ENCODE measurements at places on chromosomes 4 and X.
A peak's percentile ranks its signal among the peaks of the same experiment; 100 is the strongest.

DNA sequence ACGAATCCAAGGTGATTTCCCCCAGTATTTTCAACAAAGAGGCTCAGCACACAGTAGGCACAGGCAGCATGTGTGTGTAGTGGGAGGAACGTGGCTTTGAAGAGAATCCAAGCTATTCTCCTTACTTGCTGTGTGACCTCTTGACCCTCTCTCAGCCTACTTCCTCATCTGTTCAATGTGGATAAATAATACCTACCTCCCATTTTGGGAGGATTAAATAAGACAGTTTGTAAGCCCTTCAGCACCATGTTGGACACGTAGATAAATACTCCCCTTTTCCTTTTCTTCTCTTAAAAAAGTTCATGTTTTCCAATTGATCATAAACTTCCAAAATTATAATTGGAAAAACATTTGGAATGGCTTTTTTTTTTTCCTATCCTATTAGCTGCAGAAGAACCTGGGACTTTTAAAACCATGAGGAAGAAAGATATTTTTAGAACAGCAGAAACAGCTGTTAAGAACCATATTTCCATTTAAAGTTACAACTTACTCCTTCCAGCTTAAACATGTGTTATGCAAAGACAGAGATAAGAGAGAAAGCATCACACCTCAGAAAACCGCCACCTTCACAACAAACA is 56.1 kb upstream of the TMEM131L start:
- DNase-seq, result no peak

- DNase-seq, result no peak
These were observed 47.0 kb downstream of the ANXA10 start for GRCh38 chr4:168139336-168139735.

GRCh38 chr4:187227907-187228704 is 504.4 kb upstream of the FAT1 start:
- DNase-seq, result no peak

- no peak for DNase-seq
These were observed 13.5 kb upstream of the PRPS2 start for GRCh38 chrX:12777670-12778069.

DNA sequence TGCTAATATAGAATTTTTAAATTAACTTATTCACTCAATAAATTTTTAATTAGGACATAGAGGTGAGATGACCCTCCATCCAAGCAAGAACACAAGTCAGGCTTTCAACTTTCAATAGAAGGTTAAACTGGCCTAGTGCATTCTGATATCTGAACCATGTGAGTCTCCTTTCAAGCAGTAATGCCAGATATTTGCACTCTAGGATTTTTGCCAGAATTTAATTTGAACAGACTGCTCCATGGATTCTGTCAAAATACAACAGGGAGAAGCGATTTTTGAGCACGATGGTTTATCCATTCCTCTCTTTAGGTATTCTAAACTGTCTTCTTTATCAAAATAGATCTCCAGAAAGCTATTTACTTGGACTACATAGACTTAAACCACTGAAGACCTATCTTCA is 72.0 kb upstream of the DCLK2 start:
- no peak for DNase-seq

- DNase-seq, result peak; percentile 64
These were observed 339 bp downstream of the TBC1D9 start for GRCh38 chr4:140755774-140756318.

DNA sequence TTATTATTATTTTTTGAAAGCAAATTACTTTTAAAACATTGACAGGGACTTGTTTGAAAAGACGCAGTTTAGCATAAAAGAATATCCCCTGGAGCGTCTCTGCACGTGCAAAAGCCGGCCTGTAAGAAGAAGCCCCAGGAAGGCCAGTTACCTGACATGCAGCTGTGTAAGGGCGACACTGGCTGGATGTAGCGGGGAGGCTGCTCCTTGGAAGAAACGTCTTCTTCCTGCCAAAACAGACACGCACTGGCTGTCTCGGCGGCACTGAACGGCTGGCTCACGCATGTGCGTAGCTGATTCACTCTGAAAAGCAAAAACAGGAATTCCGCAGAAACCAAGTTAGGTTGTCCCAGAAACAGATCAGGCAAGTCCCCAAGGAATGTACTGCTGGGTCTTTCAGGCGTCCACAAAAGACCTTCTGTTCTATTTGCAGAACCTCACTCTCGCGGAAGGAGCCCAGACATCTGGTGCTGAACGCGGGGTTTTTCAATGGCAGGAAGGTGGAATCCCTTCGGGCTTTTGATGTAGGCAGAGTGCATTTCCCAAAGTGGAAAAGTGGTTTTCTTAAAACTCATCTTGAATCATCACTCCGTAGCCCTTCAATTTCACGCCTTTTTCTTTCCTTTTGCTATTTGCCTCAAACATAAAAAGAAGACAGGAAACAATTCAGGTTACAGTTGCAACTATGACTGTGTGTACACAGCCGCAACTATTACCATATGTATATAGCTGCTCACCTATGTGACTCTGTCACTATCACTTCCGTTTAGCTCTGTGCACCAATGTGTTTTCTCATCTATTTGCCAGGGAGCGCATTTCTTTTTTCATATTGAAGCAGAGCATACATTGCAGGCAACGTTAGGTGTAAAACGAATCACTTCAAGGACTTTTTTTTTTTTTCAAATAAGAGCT is 38.1 kb upstream of the ARSH start:
- DNase-seq, result no peak

- DNase-seq, result no peak
These were observed 291.3 kb downstream of the PDHA2 start for GRCh38 chr4:96131186-96131585.

DNA sequence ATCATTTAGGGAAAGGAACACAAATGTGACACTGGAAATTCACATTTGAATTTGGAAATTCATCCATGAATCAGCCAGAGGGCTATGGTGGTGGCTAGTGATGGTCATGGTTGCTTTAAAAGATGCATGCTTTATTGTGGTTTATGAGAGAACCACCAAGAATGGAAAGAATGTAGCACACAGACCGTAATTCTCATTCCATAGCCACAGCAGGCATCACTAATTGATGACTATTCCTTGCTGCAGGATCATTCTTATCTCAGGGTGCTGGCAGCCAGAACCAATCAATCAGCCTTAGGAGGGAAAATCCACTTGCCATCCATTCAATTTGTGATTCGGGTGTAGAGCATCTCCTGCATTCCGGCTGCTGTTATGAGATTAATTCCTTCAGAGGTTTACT is 115.6 kb downstream of the DHRSX start:
- no peak for DNase-seq

DNA sequence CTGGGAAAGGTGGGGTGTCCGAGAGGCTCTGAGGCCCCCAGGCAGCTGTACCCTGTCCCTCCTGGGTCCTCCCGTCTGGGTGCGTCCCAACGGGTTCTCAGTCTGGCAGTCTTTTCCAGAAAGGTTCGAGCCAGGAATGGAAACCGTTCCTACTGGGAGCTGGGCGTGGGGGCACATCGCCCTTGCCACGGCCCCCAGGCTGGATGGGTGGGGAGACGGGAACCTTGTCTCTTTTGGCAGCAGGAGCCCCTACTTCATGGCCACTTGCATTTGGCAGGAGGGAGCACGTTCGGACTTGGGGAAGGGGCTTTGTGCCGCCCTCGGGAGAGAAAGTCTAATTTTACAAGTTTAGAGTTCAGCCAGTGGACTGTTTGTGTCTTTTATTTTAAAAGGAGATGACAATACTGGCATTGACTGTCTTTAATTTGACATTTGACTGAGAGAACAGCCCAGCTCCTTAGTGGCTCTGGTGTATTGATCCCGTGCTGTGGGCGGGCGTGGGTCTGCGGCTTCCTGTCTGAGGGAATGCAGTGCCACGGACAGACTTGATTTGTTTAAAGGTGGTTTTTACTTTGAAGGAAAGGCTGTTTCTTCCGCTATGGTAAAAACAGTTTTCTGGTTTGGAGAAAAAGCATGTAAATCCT is 95.1 kb downstream of the SORCS2 start:
- DNase-seq, result no peak

- DNase-seq, result no peak
These were observed 330.9 kb downstream of the SPOCK3 start for GRCh38 chr4:166903408-166903807.

- no peak for DNase-seq
These were observed 40.7 kb upstream of the ERVMER34-1 start for GRCh38 chr4:52791936-52792335.

GRCh38 chrX:140091125-140091886 is 126.0 kb upstream of the CXorf66 start:
- DNase-seq, result peak; percentile 31

GRCh38 chr4:47330866-47331265 is 132.6 kb downstream of the COMMD8 start:
- DNase-seq, result no peak

DNA sequence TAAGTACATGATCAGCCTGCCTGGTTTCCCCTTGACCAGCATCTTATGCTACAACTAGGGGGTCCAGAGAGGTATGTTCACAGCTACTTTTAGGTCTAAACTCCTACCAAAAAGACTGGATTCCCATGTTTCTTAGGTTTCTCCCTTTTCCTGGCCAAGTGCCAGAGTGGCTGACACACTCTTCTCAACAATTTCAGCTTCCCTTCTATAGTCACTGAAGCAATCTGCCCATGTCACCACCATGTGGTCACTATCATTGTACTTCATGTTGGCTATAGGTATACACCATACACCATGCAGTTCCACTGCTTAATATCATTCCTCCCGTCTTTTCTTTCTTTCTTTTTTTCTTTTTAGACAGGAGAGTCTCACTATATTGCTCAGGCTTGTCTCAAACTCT is 66.9 kb downstream of the KLHL13 start:
- no peak for DNase-seq

DNA sequence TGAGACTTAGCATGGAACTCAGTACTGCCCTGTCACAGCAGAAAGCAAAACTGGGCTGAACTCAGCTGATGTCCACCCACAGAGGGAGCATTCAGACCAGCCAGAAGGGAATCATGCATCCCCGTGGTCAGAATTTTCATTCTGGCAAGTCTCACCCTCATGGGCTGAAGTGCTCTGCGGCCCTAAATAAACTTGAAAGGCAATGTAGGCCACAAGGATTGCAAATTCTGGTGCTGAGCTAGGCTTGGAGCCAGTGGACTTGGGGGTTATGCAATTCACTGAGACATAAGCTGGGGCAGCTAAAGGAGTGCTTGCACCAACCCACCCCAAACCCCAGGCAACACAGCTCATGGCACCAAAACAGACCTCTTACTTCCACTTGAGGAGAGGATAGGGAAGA is 494.1 kb downstream of the GABRG1 start:
- no peak for DNase-seq

- DNase-seq, result no peak
These were observed 1.3 kb upstream of the CCNI start for GRCh38 chr4:77076889-77077635.

DNA sequence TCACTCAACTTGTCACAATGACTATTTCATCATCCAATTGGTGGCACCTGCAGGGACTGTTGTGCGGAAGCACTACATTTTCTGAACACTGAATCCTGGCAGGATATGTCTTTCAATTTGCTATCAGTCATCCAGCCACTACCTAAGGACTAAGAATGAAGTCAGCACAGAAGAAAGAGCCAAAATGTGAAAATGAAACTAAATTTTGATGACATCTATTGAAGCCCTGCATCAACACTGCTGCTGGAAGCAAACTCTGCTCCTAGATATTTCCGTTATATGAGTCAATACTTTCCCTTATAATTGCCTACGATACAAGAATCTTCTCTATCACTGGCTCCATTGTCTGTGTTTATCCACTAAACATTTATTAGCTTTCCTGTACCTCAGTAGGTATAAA is 917.9 kb downstream of the RAPGEF2 start:
- DNase-seq, result no peak

DNA sequence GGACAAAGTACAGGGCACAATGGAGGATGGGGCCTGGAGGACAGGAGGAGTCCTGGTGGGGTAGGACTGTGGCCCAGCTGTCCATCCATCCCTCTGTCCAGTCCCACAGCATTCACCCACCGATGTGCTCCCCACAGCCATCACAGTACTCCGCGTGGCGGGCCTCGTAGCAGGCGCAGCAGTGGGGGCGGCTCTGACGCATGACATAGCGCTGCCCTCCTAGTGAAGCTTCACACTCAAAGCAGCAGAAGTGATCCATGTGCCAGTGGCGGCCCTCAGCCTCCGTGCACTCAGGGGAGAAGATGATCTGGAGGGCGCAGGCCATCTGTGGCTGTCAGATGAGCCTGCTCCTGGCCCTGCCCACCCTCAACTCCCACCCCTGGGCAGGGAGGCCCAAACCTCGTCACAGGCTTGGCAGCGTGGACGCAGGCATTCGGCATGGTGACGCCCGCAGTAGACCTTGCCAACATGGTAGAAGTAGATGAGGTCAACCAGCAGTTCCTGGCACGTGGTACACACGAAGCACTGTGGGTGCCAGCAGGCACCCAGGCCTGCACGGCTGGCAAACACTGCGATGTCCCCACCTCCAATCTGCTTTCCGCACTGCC is 6.3 kb downstream of the PLP2 start:
- no peak for DNase-seq

DNA sequence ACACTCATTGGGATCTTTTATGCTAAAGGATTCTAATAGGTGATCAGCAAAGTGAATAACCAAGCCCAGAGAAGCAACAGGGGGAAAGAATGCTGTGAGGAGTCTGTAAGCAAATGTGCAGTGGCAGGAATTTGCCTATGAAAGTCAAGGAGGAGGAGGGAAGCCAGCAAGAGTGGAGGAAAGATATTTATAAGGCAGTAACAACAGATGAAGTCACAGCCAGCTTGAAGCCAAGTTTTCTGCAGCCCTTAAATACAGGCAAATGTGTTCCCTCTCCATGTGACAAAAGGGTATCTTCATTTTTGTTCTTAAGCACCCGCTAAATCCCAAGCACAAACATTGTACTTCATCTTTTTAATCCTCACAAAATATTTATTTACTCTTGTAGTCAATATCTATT is 275.0 kb upstream of the CLNK start:
- DNase-seq, result no peak

DNA sequence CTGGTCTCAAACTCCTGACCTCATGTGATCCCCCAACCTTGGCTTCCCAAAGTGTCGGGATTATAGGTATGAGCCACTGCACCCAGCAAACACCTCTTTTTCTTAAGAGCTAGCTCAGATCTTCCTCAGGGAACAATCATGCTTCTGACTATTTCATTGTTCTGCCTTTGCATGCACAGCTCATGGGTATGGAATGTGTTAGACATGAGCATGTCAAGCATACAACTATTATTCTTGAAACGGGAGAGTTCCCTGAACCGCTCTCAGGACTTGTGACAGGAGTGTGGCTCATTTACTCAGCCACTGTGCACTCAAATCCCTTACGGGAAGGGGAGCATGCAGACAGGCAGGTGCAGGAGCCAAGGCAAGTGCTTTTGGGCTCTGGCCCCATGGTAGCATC is 231.7 kb upstream of the TAPT1 start:
- DNase-seq, result no peak
